ENCODE measurements at places on chromosomes 12 and 14.
A peak's percentile ranks its signal among the peaks of the same experiment; 100 is the strongest.

- peak; percentile 87 for DNase-seq
Measured at GRCh38 chr14:20989787-20990600, at the start of gene METTL17. Gene METTL17, plus strand, starts transcription at chr14:20989980. Its CDS starts 23 bp downstream, at chr14:20990003.

DNA sequence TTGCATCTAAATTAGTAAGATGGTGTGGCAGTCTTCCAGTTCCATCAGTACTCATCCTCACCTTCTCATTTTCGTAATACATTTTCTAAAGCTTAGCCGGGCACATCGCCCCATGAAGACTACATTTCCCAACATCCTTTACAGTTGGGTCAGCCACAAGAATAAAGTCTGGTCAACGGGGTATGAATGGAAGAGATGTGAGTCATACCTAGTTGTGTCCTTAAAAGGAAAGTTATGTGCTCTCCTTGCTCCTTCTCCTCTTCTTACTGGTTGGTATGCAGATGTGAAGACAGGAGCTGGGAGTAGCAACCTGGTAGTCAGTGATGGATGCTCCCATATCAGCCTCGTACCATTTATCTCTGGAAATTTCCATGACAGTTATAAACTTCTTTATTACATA, 35.9 kb upstream of the EGLN3 start:
- DNase-seq = peak; percentile 89

DNA sequence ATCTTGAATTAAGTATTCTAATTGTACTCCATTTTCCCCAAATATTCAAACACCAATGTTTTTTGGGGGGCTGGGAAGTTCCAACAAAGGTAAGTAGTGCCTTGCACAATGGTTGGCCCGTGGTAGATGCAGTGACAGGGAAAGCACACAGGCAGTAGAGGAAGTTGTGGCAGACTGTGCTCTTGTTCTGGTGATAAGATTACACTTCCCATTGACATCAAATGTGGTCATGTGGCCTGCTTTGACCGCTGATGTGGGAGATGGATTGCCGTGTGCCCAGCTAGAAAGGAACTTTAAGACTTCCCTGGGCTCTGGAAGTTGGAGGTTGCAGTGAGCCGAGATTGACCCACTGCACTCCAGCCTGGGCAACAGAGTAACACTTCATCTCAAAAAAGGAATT, 223.8 kb downstream of the VRK1 start:
- no peak for DNase-seq

DNA sequence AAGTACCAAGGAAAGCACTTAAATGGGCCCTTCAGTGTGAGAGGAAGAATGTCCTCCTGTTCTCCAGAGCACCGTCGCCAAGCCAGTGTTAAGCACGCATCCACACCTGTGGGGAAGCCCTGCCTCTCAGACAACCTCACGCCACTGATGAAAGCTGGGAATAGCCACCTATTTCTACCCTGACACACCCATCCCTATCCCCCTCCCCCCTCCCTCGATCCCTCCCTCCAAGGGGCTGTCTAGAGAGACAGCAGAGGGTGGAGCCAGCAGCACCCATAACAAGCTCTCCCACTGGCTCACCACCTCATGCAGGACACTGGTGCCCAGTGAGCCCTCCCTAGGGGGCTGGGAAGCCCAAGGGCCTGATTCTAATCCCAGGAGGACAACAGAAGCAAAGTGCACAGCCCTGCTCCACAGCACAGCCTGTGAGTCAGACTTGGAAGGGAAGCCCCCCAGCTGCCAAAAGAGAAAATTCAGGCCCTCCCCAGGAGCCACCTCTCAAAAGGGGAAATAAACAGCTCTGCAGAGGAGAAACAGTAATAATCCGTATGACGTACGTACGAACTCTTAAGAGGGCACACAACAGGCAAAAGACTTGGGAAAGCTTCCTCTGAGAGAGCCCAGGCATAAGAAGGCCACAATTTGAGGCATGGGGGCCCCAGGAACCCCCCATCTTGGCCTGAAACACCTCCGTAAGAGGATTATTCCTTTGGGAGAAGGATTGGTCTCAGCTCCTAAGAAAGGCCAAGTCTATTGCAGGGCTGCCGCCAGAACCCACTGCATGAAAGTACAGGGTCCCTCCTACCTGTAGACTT, 7.8 kb downstream of the PITPNM2 start:
- peak; percentile 73 for DNase-seq

DNA sequence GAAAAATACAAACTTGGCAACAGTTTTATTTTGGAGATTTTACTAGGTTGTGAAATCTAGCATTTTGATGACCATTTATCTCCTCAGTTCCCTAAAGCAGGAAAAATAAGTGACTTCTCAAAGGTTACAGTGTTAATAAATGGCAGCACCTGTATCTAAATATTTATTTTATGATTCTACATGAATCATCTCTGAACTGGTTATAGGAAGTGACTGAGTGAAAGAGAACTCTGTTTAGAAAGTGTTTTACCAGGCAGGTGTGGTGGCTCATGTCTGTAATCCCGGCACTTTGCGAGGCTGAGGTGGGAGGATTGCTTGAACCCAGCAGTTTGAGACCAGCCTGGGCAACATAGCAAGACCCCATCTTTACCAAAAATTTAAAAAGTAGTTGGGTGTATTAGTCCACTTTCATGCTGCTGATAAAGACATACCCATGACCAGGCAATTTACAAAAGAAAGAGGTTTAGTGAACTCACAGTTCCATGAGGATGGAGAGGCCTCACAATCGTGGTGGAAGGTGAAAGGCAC, 26.3 kb downstream of the MIPOL1 start:
- DNase-seq = no peak

GRCh38 chr14:23351681-23352505, 794 bp downstream of the SLC22A17 start:
- DNase-seq = no peak

DNA sequence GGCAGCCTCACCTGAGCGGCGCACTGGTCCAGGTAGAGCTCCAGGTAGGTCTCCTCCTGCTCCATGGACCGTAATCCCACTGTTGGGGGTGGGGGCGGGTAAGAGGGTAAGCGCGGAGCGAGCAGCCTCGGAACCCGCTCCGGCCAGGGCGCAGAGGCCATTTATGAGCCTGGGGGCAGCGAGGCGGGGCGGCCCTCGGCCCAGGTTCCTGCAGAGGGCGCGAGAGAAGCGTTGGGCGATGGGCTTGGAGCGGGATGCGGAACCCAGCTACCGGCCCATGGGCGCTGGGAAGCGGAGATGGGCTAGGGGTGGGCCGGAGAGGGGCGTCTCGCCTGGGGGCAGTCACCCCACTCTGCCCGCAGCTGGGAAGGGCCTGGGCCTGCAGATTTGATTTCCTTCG, at the start of gene TBPL2:
TSS of gene TBPL2 (minus strand) at position 232 of the 400 bp plus-strand sequence. CDS start at position 65, 167 bp downstream.
- DNase-seq = no peak

GRCh38 chr14:81070511-81070910, 115.1 kb downstream of the TSHR start:
- DNase-seq = no peak

DNA sequence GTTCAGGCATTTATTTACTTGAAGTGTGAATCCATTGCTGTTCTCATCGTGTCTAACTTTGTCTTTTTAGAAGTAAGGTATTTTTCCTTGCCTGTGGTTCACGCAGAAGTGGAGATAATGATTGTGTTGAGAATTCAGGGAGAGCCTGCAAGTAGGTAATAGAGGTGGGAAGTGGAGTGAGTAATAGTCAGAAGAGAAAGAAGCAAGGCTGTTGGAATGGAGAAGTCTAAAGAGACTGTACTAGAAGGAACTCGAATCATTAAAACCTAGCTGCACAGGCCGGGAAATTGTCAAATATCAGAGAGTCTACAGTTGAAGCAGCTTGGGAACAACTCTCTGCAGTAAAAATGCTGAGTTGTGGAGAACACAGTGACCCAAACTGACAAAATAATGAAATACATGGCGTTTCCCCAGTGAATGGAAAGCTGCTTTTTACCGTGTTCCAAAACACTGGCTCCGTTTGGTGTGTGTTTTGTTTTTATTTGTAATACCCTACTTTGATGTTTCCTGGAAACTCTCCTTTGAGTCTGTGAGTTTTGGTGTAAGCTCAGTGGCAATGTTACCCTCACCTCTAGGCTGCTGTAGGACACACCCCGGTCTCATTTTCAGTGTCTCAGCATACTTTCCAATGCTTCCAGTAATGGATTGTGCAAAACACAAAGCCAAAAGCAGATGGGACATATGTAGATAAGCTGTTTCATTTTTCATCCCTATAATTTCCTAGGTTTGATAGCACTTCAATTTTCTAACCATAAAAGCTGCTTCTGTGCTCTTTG, 146.6 kb downstream of the CRADD start:
- no peak for DNase-seq

GRCh38 chr14:73462815-73463214, 4.5 kb upstream of the NUMB start:
- peak; percentile 2 for DNase-seq

- no peak for DNase-seq
Measured at GRCh38 chr12:68038650-68039049, 49.4 kb downstream of the IFNG-AS1 start.

DNA sequence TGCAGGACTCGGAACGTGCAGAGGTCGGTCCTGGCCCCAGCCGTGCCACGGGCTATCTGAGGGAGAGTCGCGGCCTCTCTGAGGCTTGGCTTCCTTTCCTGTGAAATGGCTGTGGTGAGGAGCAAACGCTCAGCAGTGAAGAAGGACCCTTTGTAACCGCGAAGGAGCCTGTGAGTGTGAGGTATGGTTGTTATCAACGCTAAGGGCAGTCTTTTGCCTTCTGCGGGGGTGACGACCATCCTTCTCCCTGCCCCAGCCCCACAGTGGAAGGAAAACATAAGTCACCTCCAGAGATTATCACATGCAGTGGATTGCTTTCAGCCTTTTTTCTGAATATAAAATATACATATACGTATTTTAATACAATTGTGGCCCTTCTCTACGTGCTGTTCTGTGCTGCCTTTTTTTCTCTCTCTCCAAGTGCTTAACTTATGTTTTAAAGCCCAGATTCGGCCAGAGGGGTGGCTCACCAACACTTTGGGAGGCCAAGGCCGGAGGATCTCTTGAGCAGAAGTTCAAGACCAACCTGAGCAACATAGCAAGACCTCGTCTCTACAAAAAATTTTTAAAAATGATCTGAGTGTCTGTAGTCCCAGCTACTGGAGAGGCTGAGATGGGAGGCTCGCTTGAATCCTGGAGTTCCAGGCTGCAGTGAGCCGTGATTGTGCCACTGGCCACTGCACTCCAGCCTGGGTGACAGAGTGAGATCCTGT, 17.4 kb downstream of the TAMALIN start:
- no peak for DNase-seq

GRCh38 chr14:101808020-101808641, 46.6 kb downstream of the PPP2R5C start:
- peak; percentile 19 for DNase-seq

DNA sequence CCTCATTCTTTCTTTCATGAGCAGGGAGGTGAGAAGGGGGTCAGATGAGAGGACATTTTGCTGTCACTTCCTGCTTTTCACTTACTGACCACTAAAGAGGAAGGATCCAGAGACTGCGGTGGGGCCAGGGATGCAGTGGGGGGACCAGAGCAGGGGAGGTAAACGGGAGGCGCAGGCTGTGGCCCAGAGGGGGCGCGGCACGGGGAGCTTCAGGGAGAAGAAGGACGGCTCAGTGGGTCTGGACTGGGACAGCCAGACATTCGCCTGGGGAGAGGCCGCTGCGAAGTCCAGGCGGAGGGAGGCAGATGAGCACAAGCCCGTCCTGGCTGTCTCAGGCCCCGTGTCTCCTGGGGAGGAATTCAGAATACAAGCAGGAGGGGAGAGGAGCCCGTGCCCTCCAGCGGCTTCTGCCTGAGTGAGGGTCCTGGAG, 41.2 kb downstream of the SLC6A12 start:
- DNase-seq = no peak

GRCh38 chr14:82313889-82314288, 780.2 kb upstream of the SEL1L start:
- no peak for DNase-seq

GRCh38 chr14:72518809-72519377, 375.0 kb downstream of the DPF3 start:
- DNase-seq = no peak

DNA sequence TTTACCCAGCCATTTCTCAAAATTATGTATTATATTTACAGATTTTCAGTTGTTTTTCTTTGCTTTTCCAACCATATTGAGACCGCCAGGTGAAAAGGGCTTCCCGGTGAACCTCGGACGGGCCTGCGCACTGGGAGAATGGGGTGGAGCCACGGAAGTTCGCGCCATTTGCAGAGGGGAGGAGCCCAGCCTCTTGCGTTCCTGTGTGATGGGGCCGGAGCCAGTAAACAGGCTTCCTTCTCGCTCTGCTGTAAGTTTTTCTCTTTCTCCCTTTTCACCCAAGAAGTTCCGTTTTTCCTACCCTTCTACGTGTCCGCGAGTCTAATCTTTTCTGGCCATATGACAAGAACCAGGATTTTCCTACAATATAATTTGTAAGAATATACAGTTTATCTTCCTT, 1108.8 kb upstream of the SEL1L start:
- DNase-seq = no peak

GRCh38 chr12:26867080-26867479, 34.1 kb upstream of the ITPR2 start:
- DNase-seq = no peak

DNA sequence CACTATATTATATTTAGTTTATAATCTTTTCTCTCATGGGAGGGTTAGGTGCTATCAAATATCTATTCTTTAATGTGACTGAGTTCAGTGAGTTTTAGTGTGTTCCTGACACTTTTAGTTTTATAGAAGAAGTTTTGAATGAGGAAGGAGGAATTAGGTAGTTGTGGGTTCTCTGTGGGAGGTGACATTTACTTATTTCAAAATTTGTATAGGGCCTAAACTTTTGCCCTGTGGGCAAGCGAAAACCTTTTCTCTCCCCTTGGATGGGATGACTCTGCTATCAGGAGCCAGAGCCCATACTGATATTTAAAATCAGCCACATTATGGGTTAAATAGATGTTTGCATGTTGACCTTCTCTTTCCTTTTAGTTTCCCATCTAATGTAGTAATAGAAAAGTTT, 43.6 kb downstream of the SPATS2 start:
- no peak for DNase-seq

- peak; percentile 14 for DNase-seq
Measured at GRCh38 chr14:44149597-44149996, 357.5 kb downstream of the FSCB start.

GRCh38 chr12:27252934-27253333, 8.8 kb downstream of the STK38L start:
- no peak for DNase-seq

DNA sequence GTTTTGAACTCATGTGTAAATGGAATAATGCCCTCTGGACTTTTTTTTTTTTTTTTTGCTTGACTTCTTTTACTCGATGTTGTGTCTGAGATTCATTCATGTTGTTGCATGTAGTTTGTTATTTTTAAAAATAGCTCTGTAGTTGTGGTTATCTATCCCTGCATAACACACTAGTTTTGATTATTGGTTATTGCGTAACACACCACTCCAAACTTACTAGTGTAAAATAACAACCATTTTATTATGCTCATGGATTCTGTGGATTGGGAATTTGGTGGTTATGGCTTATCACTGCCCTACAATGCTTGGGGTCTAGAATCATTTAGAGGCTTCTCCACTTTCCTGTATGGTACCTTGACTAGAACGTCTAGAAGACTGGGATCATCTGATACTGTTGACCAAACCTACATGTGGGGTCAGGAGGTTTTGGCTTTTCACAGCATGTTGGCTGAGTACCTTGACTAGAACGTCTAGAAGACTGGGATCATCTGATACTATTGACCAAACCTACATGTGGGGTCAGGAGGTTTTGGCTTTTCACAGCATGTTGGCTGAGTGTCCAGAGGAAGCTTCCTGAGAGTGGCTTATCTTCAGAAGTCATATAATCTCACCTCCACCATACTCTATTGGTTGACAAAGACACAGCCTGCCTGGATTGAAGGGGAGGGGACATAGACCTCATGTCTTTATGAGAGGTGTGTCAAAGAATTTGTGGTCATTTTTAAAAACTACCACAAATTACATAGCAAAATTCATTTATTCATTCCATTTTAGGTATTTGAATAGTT, 11.6 kb downstream of the VRK1 start:
- no peak for DNase-seq
